ENCODE measurements at places on chromosomes 11 and 22.

DNA sequence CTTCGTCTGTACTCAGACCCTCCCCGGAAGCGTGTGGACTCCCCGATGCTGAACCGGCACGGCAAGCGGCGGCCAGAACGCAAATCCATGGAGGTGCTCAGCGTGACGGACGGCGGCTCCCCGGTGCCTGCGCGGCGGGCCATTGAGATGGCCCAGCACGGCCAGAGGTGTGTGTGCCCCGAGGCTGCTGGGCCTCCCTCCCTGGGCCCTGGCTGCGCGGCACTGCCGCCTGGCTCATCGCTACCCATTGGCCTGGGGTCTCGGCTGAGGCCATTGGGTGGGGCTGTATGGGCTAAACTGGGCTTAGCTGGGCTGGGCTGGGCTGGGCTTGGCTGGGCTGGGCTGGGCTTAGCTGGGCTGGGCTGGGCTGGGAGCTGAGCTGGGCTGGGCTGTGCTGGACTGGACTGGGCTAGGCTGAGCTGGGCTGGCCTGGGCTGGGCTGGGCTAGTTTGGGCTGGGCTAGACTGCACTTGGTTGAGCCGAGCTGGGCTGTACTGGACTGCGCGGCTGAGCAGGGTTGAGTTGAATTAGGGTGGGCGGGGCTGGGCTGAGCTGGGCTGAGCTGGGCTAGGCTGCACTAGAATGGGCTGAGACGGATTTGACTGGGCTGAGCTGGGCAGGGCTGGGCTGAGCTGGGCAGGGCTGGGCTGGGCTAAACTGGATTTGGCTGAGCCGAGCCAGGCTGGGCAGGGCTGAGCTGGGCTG, 40.7 kb downstream of the MOB2 start:
- H3K36me3 ChIP-seq, result no peaks in the 10 kb centered on the region
- H3K27me3 ChIP-seq, result no peaks in the 10 kb centered on the region
- no peak overlapping the region for H3K4me3 ChIP-seq
- DNase-seq, result no peak
- H3K27ac ChIP-seq, result no peak overlapping the region

DNA sequence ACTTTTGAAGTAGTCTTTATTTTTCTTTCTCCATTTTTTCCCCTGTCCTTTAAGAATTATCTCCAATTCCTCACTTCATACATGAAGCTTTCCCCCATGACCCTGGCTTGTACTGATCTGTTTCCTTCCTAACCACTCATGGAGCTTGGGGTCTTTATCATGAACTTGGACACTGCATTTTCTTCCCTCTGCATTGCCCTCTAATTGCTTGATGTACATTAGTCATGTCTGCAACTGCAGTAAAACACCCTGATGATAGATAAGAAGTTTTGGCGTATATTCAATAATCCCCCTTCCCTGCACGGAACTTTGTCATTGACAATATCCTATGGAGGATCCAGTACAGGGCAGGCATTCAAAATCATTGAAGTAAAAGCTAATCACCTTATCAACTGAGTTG, 3.4 kb downstream of the HEPHL1 start:
- no peaks in the 10 kb centered on the region for H3K4me1 ChIP-seq
- no peak overlapping the region for H3K4me3 ChIP-seq
- no peak for DNase-seq

DNA sequence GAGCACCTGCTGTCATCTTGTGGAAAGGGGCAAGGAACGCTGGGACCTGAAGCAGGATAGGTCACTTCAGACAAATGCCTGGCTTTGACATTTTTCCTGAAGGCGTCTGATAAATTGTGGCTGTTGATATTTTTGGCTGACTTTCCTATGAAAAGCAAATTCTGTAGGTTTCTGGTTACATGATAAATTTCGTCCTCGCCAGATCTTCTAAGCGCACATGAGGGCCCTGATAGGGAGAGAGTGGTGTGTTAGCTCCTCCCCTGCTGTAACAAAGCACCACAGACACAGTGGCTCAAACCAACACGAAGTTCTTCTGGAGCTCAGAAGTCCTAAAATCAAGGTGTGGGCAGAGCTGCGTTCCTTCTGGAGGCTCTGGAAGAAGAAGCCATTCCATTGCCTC, 19.6 kb downstream of the APOL4 start:
- peaks cover 9% of the 10 kb centered on the region for H3K27me3 ChIP-seq
- no peak overlapping the region for H3K4me3 ChIP-seq
- DNase-seq, result no peak
- no peaks in the 10 kb centered on the region for H3K36me3 ChIP-seq
- H3K27ac ChIP-seq, result no peak overlapping the region
- H3K4me1 ChIP-seq, result peaks cover 5% of the 10 kb centered on the region

- peaks cover 9% of the 10 kb centered on the region for H3K36me3 ChIP-seq
- peaks cover 4% of the 10 kb centered on the region for H3K4me1 ChIP-seq
- H3K27ac ChIP-seq, result no peak overlapping the region
- no peak for DNase-seq
- peaks cover 48% of the 10 kb centered on the region for H3K27me3 ChIP-seq
- H3K4me3 ChIP-seq, result no peak overlapping the region
Observed at GRCh38 chr11:69815973-69816372, 3.2 kb downstream of the FGF3 start.

- H3K4me1 ChIP-seq, result peaks cover 2% of the 10 kb centered on the region
- H3K36me3 ChIP-seq, result no peaks in the 10 kb centered on the region
- no peak overlapping the region for H3K4me3 ChIP-seq
- H3K27me3 ChIP-seq, result peaks cover 45% of the 10 kb centered on the region
Observed at GRCh38 chr11:124581817-124582216, 12.0 kb downstream of the OR8A1 start.

GRCh38 chr11:11155962-11156815, 196.9 kb downstream of the CSNK2A3 start:
- peaks cover 3% of the 10 kb centered on the region for H3K36me3 ChIP-seq
- peak overlapping the region; percentile 84 for H3K4me3 ChIP-seq

GRCh38 chr11:134536677-134537076, 124.6 kb upstream of the B3GAT1 start:
- H3K36me3 ChIP-seq, result peaks cover 10% of the 10 kb centered on the region
- no peak overlapping the region for H3K27ac ChIP-seq
- no peak for DNase-seq
- peaks cover 56% of the 10 kb centered on the region for H3K27me3 ChIP-seq

DNA sequence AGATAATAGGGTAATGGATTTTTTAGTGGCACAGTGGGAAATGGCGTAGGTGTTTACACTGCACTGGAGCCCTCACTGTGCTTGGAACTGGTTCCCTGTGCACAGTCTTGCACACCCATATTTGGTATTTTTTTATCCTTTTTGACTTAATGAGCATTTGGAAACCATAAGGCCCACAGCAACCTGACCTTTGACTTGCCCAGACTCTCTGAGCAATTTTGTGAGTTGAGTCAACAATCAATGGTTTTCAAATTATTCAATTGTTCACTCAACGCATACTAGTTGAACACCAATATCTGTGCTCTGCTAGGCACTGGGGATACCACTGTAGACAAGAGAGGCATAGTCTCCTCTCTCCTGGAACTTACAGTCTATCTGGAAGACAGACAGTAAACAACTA, 14.3 kb downstream of the CD44 start:
- peak overlapping the region; percentile 99 for H3K27ac ChIP-seq
- H3K4me1 ChIP-seq, result peaks cover 84% of the 10 kb centered on the region
- DNase-seq, result no peak
- H3K36me3 ChIP-seq, result peaks cover 24% of the 10 kb centered on the region

DNA sequence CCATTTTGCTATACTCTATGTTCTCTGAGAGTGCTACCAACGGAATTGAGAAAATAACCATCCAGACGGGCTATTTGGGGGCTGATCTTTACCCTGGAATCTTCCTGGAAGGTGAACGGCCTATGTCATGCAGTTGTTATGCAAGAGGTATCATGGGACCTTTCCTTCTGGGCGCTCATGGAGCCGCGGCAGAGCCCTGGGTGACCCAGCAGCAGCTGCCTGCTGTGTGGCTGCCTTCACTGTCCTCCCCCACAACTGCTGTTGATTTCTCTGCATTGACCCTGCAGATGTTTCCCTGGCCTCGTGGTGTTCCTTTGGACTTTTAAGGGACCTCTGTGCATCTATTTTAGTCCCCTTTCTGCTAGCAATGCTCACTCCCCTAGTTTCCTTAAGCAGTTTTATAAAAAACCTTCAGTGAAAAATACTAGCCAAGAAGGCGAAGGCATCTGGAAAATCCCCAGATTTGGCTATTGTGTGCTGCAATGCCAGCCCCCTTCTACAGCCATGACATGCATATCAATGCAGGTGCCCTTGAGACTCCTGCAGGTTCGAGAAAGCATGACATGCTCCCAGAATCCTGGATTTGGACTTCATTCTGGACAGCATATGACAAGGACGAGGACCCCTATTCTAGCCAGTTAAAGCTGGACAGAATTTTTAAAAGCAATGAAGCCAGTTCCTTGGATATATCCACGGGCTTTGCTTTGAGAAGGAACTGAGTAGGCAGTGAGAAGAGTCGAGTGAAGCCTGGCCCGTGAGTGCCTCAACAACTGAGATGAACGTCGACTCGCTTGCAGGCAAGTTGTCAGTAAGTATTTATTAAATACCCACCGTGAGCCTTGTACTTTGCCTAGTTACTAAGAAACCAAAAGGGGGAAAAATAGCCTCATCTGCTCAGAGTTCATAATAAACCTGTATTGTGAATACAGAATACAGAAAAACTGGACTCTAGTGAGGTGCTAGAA, at the start of gene SLC25A18:
Gene SLC25A18 (plus strand): TSS at position 593 of the 965 bp plus-strand sequence. CDS start 16,447 bp downstream, outside the sequence.
- H3K27me3 ChIP-seq, result peaks cover 38% of the 10 kb centered on the region
- DNase-seq, result no peak
- H3K27ac ChIP-seq, result no peak within 1 kb of the TSS
- H3K36me3 ChIP-seq, result peaks cover 2% of the 10 kb centered on the region
- H3K4me3 ChIP-seq, result no peak within 1 kb of the TSS
- H3K4me1 ChIP-seq, result no peaks in the 10 kb centered on the region

- H3K27ac ChIP-seq, result no peak overlapping the region
- DNase-seq, result no peak
- H3K4me1 ChIP-seq, result peaks cover 9% of the 10 kb centered on the region
- H3K36me3 ChIP-seq, result no peaks in the 10 kb centered on the region
Observed at GRCh38 chr11:76854709-76855108, 6.0 kb upstream of the ACER3 start.

GRCh38 chr11:113971506-113972195, 3.3 kb upstream of the HTR3A start:
- no peak for DNase-seq
- no peaks in the 10 kb centered on the region for H3K36me3 ChIP-seq
- no peak overlapping the region for H3K27ac ChIP-seq
- H3K4me3 ChIP-seq, result no peak overlapping the region
- H3K27me3 ChIP-seq, result peaks cover 37% of the 10 kb centered on the region
- no peaks in the 10 kb centered on the region for H3K4me1 ChIP-seq

DNA sequence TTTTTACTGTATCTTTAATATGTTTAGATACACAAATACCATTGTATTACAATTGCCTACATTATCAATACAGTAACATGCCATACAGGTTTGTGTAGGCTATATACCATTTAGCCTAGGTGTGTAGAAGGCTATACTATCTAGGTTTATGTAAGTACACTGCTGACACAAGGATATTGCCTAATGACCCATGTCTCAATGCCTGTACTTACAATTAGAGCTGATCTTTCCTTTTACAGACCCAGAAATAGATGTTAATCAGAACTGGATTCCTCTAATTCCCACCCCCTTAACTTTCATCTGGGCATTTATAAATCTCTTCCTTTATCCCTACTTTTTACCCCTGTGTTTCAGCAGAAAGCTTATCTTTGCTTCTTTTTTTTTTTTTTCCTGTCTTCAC, 229.5 kb downstream of the METTL15 start:
- H3K36me3 ChIP-seq, result no peaks in the 10 kb centered on the region
- DNase-seq, result no peak
- no peak overlapping the region for H3K27ac ChIP-seq
- H3K27me3 ChIP-seq, result no peaks in the 10 kb centered on the region

GRCh38 chr22:40637183-40638150, 948 bp upstream of the MRTFA start:
- H3K27ac ChIP-seq, result peak overlapping the region; percentile 96
- no peaks in the 10 kb centered on the region for H3K27me3 ChIP-seq
- H3K4me1 ChIP-seq, result peaks cover 25% of the 10 kb centered on the region
- DNase-seq, result no peak
- H3K4me3 ChIP-seq, result peak overlapping the region; percentile 97

Measured in T-helper 17 cell (primary cell).